ENCODE measurements at places on chromosomes 3 and 15.

GRCh38 chr15:59048897-59049296, 56.0 kb upstream of the CCNB2 start:
- no peak for DNase-seq

DNA sequence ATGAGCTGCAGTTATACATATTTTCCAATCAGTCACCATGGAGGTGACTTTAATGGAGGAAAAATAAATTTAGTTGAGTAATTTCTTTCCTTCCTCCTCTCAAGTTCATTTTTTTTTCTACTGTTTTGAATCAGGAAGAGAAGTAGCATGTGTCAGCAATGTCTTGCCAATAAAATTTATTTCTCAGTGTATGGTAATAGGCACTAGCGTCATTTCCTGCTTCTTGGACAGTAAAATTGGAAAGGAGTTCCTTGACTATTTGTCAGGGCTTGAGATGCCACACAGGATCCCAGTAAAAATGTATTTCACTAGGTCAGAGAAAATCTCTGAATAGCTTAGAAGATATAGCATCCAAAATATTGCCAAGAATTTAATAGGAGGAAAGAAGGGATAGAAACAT, 605.9 kb downstream of the ROBO1 start:
- no peak for DNase-seq

DNA sequence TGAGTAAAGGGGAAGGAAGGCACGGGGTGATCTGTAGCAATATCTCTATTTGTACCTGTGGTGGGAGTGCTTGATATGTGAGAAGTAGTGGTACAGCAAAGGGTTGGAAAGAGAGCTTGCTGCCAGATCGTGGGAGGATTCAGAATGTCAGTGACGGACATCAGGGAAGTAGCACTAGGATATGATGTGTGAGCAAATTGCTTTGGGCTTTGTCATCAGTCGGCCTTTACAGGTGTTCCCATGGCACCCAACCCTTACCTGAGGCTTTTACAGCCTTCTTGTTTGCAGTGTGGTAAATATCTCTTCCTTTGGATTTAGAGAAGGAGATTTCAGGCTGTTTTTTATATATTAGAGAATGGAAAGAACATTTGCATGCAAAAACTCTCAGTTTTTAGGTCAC, 29.8 kb downstream of the IL1RAP start:
- no peak for DNase-seq

GRCh38 chr3:129992781-129993180, 18.3 kb downstream of the TRH start:
- no peak for DNase-seq

DNA sequence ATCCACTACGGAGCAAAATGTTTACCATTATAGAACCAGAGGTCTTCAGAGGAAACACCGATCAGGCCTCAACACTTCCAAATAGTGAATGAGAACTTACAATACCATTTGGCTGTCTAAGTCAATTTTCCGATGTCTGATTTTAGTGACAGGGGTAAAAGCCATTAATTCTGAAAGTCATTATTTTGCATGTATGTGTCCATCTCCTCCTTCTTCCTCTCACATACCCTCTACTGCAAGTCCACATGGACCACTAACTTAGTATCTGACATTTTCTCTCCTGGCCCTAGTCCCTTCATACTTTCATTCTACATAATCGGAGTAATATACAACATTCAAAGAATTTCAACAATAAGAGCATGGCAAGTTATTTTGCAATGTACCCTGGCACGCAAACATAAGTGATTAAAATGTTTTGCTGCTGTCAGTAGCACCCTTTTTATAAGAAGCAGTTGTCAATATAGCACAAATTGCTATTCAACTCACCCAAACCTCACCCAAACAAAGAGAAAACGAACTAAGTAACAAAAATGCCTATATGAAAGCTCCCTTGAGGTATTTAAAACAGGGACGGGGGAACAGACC, 1.9 kb downstream of the TOP2B start:
- DNase-seq, result no peak

DNA sequence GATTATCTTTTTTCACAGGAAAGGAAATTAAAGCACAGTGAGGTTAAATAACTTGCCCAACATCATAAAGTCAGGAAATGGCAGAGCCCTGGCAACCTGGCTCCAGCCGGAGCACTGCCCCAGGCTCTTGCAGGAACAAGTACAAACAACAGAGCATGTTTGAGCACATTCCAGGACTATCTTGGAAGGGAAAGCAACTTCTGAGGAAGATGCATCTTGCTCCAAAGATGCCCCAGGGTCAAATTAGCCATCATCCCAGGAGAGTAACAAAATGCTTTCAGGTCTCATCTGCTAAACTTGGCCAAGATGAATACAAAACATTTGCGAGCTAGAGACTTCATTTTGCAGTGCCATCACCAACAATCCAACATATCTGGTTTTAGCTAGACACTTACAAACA, 162.4 kb upstream of the LRRN1 start:
- DNase-seq, result no peak

GRCh38 chr3:3855056-3855455, 55.8 kb downstream of the LRRN1 start:
- no peak for DNase-seq

DNA sequence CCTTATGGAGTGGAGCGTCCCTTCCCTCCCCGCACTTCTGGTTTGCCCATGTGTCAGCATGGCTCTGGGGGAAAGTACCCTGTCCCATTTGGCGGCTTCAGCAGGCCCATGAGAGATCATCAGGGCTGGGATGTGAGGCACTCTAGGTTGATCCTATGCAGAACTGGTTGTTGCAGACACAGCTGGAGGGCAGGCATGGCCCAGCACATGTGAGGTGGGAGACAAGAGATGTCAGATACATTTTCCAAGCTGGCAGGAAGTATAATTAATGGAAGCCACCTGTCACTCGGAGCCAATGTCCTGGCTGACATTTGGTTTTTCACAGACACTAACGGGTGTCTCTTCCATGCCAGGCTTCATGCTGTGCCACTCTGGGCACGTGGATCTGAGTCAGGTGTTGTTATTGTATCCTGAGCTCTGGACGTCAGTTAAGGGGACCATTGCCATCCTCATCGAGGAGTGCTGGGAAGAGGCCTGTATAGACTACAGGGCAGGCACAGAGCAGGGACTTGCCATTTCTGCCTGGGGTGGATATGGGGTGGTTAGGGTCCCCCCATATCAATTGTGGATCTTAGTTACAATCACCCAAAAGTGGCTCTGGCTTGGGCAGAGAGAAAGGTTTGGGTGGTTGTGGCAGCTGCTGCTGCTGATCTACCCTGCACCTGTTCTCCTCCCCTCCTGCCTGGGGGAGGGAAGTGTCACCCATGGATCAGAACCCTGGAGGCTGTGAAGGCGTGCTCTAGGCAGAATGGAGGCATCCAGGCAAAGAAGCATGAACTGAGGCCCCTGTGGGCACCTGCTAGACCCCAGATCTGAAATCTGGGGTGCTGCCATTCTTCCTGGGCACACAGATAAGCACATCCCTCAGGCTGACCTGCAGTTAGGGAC, 140.7 kb downstream of the FBLN2 start:
- DNase-seq, result no peak

DNA sequence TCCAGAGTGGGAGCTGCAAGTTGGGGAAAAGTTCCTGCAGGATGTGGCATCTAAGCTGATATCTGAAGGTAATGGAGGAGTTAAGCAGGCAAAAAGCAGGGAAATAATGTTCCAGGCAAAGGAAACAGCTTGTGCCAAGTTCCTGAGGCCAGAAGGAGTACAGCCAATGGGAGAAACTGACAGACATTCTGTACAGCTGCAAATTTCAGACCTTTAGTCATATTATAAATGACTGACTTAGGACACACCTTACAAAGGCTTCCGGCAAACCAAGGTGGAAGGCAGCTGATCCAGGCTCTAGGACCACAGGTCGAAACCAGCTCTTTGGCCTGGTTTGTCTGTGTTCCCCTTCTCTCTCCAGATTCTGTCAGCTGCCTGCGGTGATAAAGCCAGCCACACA, 9.3 kb downstream of the WWTR1 start:
- DNase-seq, result no peak

DNA sequence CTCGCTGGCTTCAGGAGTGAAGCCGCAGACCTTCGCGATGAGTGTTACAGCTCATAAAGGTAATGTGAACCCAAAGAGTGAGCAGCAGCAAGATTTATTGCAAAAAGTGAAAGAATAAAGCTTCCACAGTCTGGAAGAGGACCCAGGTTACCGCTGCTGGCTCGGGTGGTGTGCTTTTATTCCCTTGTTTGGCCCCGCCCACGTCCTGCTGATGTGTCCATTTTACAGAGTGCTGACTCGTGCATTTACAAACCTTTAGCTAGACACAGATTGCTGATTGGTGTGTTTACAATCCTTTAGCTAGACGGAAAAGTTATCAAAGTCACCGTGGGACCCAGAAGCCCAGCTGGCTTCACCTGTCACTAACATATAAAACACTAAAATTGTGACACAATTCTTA, 1464.5 kb downstream of the ZPLD1 start:
- DNase-seq, result no peak

GRCh38 chr3:194070634-194071409, 65.1 kb upstream of the HES1 start:
- DNase-seq, result peak; percentile 84

- no peak for DNase-seq
Observed at GRCh38 chr3:13401149-13401548, 19.0 kb downstream of the NUP210 start.

GRCh38 chr15:88859550-88859949, 35.8 kb downstream of the HAPLN3 start:
- no peak for DNase-seq
